Spinal cord (tissue), 10 donors: ENCODE measurements at places on chromosomes 4 and X. TPM values are rescaled to one million over a fixed set of nuclear protein-coding genes. Genes with fewer than 3 reads are reported as not detected.
A peak's percentile ranks its signal among the peaks of the same experiment; 100 is the strongest.

FAM9C gene
- total RNA-seq, result 0.10 TPM

GRCh38 chr4:87414816-87415215 is 7.6 kb upstream of the NUDT9 start:
- no peaks in the 10 kb centered on the region for H3K36me3 ChIP-seq
- DNase-seq, result no peak
- no peak overlapping the region for H3K27ac ChIP-seq

- no peak overlapping the region for H3K4me3 ChIP-seq
- H3K27me3 ChIP-seq, result no peaks in the 10 kb centered on the region
- DNase-seq, result no peak
Observed at GRCh38 chrX:14496674-14497073, 32.7 kb upstream of the GLRA2 start.

- H3K4me1 ChIP-seq, result no peaks in the 10 kb centered on the region
- H3K36me3 ChIP-seq, result peaks cover 3% of the 10 kb centered on the region
- no peaks in the 10 kb centered on the region for H3K27me3 ChIP-seq
- H3K4me3 ChIP-seq, result no peak overlapping the region
- peak; percentile 39 for DNase-seq
- no peak overlapping the region for H3K27ac ChIP-seq
Observed at GRCh38 chr4:95124906-95125504, 367.2 kb downstream of the BMPR1B start.

DNA sequence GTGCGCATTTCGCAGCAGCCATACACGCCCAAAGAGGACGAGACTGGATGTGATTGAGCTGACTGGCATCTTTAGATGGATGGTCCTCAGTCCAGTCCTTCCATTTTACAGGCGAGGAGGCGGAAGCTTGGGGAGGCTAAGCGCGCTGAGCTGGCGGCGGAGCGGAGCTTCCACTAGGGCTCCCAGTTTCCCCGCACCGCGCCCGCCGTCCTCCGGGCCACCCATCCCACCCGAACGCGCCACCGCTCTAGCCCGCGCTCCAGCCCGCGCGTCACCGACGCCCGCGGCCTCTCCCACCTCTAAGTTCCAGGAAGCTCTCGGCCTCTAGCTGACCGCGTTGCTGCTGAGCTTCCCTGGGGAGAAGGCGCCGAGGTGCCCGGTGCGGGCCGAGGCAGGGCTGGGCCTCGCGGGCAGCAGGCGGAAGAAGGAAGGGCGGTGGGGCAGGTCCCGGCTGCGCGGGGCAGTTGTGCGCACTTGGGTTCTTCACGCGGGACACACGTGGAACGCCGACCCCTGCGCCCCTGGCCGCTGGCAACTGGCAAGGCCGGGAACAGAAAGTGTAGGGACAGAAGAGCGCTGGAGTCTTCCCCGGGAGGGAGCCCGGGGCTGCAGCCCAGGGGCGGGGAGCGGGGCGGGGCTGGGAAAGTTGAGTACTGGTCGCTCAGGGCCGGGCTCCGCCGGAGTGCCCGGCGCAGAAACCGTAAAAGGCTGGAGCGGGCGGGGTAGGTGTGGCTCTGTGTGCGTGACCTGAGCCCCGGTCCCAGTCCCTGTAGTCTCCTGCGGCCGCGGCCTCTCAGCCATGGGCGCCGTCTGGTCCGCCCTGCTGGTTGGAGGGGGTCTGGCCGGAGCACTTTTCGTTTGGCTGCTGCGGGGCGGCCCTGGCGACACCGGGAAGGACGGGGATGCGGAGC is at the start of gene STBD1:
STBD1 (plus strand) TSS at position 763 of the 911 bp plus-strand sequence; CDS start at position 800, 37 bp downstream.
- peak; percentile 22 for DNase-seq
- no peak within 1 kb of the TSS for H3K27ac ChIP-seq
- H3K27me3 ChIP-seq, result peaks cover 12% of the 10 kb centered on the region
- H3K4me1 ChIP-seq, result peaks cover 24% of the 10 kb centered on the region
- H3K4me3 ChIP-seq, result peak within 1 kb of the TSS; percentile 76

DNA sequence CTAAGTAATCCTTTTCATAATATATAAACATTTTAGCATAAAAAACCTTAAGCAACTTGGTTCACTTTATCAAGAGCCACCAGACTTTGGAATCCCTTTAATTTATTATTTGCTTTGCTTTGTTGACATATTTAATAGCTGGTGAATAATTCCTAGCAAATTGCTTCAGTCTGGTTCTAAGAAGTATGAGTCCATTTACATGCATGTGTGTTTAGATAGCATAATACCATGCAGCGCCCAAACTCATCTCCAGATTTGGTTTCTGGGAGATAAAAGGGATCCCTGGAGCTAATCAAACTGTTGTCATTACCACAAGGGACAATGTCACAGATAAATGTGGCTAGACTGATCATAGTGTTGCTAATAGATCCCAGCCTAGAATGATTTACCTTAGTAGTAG is 111.8 kb downstream of the TMEM144 start:
- no peak for DNase-seq
- H3K4me1 ChIP-seq, result no peaks in the 10 kb centered on the region
- H3K36me3 ChIP-seq, result no peaks in the 10 kb centered on the region
- no peak overlapping the region for H3K4me3 ChIP-seq
- no peaks in the 10 kb centered on the region for H3K27me3 ChIP-seq

DNA sequence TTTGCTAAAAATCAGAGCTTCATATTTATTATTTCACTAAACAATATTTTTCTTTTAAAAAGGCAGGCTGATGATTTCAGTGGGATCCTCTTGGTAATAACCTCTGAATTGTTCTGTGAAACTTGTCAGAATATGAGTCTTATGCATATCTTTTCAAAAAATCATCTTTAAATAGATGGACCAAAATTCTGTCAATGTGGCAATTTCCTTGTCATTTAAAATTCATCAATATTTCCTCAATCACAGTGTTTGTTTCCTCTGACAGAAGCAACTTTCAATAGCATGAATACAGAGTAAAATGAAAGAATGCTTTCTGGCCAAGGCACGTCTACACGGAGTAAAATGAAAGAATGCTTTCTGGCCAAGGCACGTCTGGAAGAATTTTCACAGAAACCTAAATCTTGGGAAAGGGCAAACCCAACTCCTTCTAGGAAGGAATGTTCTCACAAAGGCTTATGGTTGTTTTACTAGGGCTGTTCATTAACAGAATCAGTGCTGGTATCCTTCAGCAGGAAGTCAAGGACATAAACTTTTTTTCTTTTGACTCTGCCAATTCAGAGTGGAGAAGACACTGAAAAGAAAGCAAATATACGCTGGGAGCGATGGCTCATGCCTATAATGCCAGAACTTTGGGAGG is 99.0 kb upstream of the GPR34 start:
- DNase-seq, result no peak
- H3K27me3 ChIP-seq, result peaks cover 4% of the 10 kb centered on the region
- no peaks in the 10 kb centered on the region for H3K4me1 ChIP-seq
- no peaks in the 10 kb centered on the region for H3K36me3 ChIP-seq
- H3K4me3 ChIP-seq, result no peak overlapping the region

NSG1 gene
- total RNA-seq, result 170 TPM

DNA sequence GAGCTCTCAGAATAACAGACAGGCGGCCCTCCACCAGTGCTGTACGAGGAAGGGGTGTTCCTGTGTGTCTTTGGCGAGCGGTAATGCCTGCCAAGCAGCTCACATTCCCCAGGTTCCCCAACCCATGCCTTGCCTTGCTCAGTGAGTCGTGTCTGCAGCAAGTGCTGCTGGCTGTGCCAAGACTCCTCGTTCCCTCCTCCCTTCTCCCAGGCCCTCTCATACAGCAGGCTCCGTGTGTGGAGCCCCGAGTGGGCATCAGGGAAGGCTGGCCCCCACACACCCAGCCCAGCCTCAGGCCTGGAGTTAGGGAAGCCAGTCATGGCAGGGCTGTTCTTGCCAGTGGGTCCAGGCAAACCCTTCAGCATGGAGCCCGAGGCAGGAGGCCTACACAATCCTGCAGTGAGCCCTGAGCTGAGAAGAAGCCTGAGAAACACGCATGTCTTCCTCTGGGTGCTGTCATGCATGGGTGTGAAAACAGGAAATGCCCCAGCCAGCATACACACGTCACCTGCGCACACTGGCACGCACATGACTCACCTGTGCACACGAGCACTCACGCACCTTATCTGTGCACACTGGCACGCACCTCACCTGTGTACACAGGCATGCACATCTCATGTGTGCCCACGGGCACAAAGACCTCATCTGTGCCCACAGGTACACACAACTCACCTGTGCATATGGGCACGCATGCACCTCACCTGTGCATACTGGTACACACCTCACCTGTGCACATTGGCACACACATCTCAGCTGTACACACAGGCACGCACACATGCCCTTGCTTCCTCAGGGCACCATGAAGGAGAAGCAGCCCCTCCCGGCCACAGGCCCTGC is 238.7 kb downstream of the DHRSX start:
- H3K27ac ChIP-seq, result peak overlapping the region; percentile 19
- peaks cover 21% of the 10 kb centered on the region for H3K4me1 ChIP-seq
- DNase-seq, result peak; percentile 40
- H3K4me3 ChIP-seq, result no peak overlapping the region
- H3K27me3 ChIP-seq, result no peaks in the 10 kb centered on the region
- peaks cover 32% of the 10 kb centered on the region for H3K36me3 ChIP-seq

DNA sequence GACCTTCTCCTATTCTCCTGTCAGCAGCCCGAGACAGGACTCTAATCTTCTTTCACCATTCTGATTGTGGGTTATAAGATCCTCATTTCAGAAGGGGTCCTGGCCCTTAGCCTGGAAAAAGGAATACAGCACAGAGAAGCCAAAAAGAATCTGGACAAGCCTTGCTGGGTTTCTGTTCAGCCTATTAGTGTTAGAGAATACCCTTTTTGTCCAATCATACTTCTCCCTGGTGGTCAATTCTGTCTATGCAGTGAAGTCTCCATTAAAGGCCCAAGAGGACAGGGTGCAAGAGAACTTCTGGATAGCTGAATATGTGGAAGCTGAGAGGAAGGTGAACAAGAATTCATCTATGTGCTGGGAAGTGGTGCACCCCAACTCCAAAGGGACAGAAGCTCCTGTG is 105.7 kb upstream of the AGA start:
- no peak overlapping the region for H3K4me3 ChIP-seq
- no peaks in the 10 kb centered on the region for H3K4me1 ChIP-seq
- no peaks in the 10 kb centered on the region for H3K27me3 ChIP-seq
- no peak overlapping the region for H3K27ac ChIP-seq

- DNase-seq, result no peak
- no peaks in the 10 kb centered on the region for H3K36me3 ChIP-seq
- H3K27me3 ChIP-seq, result no peaks in the 10 kb centered on the region
- no peaks in the 10 kb centered on the region for H3K4me1 ChIP-seq
Observed at GRCh38 chr4:111601671-111602070, 543.6 kb upstream of the FAM241A start.

GPRIN3 gene
- total RNA-seq, result 6.3 TPM

IL15 gene
- total RNA-seq, result 2.8 TPM

GRCh38 chr4:143700416-143701352 is at the start of gene FREM3:
TSS of gene FREM3 (minus strand) at chr4:143700675. CDS start at chr4:143700675, 0 bp downstream.
- no peak for DNase-seq
- H3K27me3 ChIP-seq, result peaks cover 31% of the 10 kb centered on the region
- H3K36me3 ChIP-seq, result no peaks in the 10 kb centered on the region

- DNase-seq, result no peak
- no peaks in the 10 kb centered on the region for H3K27me3 ChIP-seq
- no peaks in the 10 kb centered on the region for H3K36me3 ChIP-seq
- H3K4me1 ChIP-seq, result no peaks in the 10 kb centered on the region
Observed at GRCh38 chr4:123844374-123844773, 447.8 kb downstream of the SPRY1 start.

GRCh38 chrX:23434356-23434884 is 99.8 kb downstream of the PTCHD1 start:
- H3K27me3 ChIP-seq, result no peaks in the 10 kb centered on the region
- H3K27ac ChIP-seq, result no peak overlapping the region
- peak; percentile 32 for DNase-seq
- H3K4me1 ChIP-seq, result peaks cover 5% of the 10 kb centered on the region
- no peak overlapping the region for H3K4me3 ChIP-seq

DRP2 gene
- 4.2 TPM for total RNA-seq

DNA sequence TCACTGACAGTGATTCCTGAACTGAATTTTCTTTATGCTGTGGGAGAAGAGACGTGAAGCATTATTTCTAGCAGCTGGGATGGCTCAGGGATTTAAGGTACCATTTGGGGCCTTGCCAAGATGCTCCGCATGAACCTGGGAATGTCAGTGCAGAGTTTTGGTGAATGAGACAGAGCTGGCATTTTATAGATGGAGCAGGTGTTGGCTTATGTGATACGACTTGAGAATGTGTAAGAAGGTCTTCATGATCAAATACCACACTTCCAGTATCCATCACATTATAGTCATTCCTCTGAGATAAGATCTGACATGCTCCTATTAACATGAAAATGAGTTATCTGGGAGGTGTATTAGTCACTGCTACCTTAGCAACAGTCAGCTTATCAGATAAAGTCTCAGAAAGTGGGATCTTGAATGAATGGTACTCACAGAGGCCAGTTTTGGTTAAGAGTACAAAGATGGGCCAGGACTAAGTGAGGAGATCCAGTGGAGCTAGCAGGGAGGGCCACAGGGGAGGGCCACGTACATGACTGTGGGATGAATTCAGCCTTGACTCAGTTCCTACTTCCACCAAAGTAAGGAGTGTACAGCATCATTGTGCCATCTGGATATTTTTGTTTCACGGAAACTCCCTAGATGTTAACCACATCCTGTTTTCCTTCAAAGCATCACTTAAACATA is 116.7 kb downstream of the SPCS3 start:
- no peaks in the 10 kb centered on the region for H3K36me3 ChIP-seq
- no peak overlapping the region for H3K27ac ChIP-seq
- no peak for DNase-seq
- no peaks in the 10 kb centered on the region for H3K27me3 ChIP-seq

- no peaks in the 10 kb centered on the region for H3K36me3 ChIP-seq
- H3K27me3 ChIP-seq, result no peaks in the 10 kb centered on the region
- no peak overlapping the region for H3K4me3 ChIP-seq
- no peak overlapping the region for H3K27ac ChIP-seq
- H3K4me1 ChIP-seq, result no peaks in the 10 kb centered on the region
Observed at GRCh38 chr4:116531870-116532269, 553.5 kb downstream of the TRAM1L1 start.

FRMD7 gene
- 2.4 TPM for total RNA-seq

- DNase-seq, result no peak
- no peaks in the 10 kb centered on the region for H3K4me1 ChIP-seq
- H3K27ac ChIP-seq, result no peak overlapping the region
- no peaks in the 10 kb centered on the region for H3K36me3 ChIP-seq
Observed at GRCh38 chr4:14167876-14168510, 540.5 kb upstream of the BOD1L1 start.

DNA sequence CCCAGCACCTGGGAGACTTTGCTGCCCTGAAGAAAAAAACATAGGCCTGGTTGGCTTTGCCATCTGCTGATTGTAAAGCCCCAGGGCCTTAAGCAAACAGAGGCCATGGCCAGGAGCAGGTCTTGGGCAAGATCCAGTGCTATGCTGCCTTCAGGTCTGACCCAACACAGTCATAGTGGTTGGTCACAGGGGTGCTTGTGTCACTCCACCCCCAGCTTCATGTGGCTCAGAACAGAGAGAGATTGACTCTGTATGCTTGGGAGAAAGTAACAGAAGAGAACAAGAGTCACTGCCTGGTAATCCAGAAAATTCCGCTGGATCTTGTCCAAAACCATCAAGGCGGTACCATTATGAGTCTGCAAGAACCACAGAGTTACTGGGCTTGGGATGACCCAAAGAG is 24.4 kb upstream of the SMARCA5 start:
- DNase-seq, result no peak
- H3K36me3 ChIP-seq, result no peaks in the 10 kb centered on the region
- no peak overlapping the region for H3K4me3 ChIP-seq
- no peak overlapping the region for H3K27ac ChIP-seq
- no peaks in the 10 kb centered on the region for H3K27me3 ChIP-seq
